Cortex of kidney (tissue), 1 donor: ENCODE measurements at places on chromosomes 3 and 15.

GRCh38 chr3:117898722-117899522 lies 1135.7 kb downstream of the IGSF11 start:
- DNase-seq = no peak

DNA sequence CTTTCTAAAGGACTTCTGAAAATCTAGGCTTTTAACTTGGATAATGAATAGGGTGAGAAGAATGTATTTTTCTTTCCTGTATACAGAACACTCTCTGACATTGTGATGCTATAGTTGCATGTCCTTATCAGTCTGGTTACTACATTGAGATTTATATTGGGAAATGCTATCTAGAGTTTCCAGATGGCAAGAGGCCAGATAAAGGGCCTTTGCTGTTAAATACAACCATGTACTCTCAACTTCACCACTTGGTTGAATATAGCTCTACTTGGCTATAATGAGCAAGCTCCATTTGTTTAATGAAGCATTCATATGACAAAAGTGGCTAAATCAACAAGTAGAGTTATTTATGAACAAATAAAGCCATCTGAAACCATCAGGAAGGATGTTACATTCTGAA lies 91.0 kb downstream of the IGSF11 start:
- no peak for DNase-seq

DNA sequence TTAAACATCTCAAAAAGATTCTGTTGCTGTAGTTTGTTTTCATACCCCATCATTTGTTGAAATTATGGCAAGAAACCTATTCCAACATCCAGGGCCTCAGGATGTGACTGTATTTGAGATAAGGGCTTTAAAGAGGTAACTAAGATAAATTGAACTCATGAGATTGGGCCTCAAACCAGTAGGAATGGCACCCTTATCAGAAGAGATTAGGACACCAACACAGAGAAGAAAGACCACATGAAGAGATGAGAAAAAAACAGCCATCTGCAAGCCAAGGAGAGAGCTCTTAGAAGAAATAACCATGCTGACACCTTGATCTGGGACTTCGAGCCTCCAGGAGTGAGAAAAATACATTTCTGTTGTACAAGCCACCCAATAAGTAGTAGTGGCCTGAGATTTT lies 157.7 kb downstream of the CGGBP1 start:
- no peak for DNase-seq

GRCh38 chr15:55253580-55253979 lies 36.0 kb downstream of the RAB27A start:
- no peak for DNase-seq

GRCh38 chr3:195005251-195005620 lies 265.7 kb downstream of the XXYLT1 start:
- no peak for DNase-seq

GRCh38 chr3:57393977-57394376 lies 101.5 kb upstream of the ASB14 start:
- no peak for DNase-seq

DNA sequence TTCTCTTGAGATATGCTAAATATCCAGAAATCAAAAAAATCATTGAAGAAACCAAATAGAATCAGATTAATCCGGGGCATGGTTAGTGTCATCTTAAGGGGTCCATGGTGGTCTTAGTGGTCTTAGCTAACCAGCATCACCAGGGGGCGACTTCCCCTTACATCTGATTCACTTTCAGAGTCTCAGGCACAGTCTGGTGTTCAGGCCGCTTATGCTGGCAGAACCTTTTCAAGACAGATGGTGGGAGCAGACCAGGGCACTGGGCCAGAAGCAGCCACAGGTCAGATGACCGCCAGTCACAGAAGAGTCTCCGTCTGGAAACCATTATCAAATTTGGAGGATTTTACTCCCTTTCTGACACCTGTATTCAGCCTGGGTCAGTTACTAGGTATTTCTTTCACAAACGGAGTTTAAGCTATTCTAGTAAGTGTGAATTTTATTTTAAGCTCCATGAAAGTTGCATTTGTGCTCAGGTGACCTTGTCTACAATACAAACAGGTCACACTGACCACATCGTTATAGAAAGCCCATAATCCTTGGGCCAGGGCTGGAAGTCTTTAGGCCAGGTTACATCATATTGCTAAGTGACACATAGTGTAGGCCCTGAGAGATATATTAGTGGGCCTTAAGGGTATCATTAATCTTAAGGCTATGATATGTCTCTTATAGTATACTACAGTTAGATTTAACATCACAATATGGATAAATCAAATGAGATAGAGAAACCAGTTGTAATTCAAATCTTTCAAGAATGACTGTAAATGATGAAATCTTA lies 365.5 kb downstream of the GBE1 start:
- no peak for DNase-seq

DNA sequence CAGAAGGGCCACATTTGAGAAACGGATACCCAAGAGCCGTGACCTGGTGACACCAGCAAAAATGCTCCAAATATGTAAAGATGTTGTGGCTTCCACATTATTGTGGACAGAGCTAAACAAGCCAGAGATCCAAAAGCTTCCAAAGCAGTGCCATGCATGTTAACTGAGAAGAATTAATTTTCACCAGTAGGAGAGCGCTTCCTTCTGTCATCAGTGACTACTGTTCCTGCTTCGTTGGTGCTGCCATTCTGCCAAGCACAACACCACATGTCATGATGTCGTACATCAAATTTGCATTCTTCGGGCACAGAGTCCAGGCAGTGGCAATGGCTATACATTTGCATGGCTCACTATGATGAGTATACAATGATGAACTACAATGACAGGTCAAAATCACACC lies 19.1 kb upstream of the CHST2 start:
- DNase-seq = no peak
